ENCODE measurements at places on chromosomes 4 and X.
A peak's percentile ranks its signal among the peaks of the same experiment; 100 is the strongest.

- no peak for DNase-seq
Observed at GRCh38 chr4:153074486-153074885, 129.8 kb upstream of the TRIM2 start.

- DNase-seq: peak; percentile 22
Observed at GRCh38 chr4:3168029-3168428, 80.9 kb upstream of the MSANTD1 start.

- DNase-seq: no peak
Observed at GRCh38 chr4:139676913-139677585, 11.4 kb downstream of the MGST2 start.

GRCh38 chr4:60589425-60589824, 610.7 kb upstream of the ADGRL3 start:
- DNase-seq: no peak

DNA sequence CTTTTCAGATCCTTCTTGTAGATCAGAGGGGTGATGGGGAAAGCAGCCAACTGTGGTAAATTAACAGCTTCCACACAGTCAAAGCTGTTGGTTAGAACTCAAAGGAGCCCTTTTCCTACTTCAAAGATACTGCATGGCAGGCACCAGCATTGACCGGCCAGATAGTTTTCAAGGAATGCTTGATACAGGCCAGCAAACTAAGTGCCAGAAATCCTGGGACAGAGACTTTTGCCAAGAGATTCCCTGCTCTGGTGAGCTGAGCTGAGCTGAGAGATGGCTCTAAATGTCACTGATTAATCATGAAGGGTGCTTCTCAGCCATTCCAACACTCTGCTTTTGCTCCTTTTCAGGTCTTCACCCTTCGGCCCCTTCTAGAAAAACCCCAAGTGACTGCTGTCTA, 131.6 kb upstream of the MED14 start:
- DNase-seq: peak; percentile 45

DNA sequence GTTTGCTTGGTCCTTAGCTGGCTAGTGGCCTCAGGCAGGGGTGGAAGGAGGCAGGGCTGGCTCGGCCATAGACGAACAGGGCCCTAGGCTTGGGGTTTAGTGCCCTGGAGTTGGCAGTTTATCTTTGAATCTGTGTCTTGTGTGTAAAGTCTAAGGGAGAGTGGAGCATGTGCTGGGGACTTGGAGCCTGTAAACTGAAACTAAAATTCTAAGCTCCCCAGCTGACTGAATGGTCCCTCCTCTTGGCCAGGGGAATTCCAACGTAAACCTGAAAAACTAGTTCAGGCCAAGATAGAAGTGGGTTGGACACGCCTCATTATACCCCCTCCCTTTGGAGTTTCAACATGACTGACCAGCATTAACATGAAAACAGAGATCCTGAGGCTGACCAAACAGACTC, 46.1 kb upstream of the GPR78 start:
- no peak for DNase-seq

- no peak for DNase-seq
Observed at GRCh38 chr4:42719257-42719656, 62.4 kb upstream of the ATP8A1 start.

DNA sequence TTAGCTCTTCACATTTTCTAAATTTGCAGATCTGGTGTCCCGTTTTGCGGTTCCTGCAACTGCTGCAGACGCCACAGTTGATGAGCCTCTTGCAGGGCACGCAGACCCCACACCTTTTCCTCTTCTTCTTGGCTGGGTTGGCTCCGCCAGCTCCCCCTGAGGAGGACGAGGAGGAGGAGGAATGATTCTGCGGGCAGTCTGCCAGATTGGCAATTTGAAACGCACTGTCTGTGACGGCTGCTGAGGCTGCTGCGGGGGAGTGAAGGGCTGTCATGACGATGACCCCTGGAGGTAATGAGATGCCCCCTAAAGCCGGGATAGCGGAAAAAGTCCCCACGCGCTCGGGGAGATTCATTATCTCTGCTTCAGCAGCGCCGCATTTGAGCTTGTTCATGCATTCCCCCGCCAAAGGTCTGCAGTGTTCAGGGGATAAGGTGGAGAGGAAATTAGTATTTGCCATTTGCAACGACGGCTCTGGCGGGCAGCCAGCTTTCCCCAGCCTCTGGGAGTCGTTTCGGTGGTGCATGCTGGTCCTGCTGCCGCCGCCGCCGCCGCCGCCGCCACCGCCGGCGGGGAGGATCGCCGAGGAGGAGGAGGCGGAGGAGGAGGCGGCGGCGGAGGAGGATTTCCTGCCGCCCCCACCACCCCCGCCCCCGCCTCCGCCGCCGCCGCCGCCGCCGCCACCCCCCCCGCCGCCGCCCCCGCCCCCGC, 3.8 kb downstream of the CXXC4 start:
- peak; percentile 55 for DNase-seq

GRCh38 chr4:130722361-130722760, 1626.4 kb downstream of the C4orf33 start:
- peak; percentile 29 for DNase-seq

- DNase-seq: peak; percentile 30
Observed at GRCh38 chrX:107629540-107629909, 1.2 kb downstream of the PRPS1 start.

DNA sequence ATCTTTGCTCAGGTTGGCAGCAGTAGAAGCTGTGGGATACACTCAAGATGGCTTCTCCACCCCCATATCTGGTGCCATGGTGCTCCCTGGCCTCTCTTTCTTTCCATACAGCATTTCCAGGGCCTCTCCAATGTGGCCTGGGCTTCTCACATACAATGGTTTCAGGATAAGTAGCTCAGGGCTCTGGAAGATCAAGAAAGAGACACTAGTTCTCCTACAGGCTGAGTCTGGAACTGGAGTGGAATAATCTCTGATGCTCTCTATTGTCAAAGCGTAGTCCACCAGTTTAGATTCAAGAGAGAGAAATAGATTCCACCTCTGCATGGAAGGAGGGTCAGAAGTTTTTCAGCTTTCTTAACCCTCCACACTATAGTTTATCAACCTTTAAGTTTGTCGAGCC, 138.2 kb upstream of the AADAT start:
- DNase-seq: no peak

DNA sequence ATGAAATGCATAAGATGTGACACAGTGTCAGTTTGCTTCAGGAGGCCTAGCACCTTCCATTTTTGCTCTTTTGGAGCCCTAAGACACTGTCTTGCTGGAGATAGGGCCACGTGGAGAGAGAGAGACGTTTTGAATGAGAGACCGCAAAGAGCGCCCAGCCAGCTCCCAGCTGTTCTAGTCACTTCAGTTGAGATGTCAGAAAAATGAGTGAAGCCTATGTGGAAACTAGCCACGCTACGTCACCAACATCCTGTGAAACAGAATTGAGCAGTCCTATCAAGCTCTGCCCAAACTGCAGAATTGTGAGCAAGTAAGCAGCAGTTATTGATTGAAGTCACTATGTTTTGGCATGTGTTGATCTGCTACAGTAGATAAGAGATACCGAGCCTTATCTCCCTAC, 13.1 kb downstream of the GPR82 start:
- no peak for DNase-seq

DNA sequence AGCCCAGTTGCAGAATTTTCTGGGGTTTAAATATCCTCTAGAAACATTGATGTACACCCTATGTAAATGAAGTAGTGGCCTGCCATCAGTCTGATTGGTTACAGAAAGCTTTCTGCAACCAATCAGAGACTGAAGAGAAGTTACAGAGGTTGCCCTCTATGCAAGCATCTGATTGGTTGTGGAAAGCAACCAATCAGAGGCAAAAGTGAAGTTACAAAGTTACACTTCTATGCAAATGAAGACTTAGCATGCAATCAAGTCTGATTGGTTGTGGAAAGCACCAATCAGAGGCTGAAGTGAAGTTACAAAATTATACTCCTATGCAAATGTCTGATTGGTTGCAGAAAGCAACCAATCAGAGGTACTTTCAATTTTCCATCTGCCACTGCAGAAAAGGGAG, 51.9 kb upstream of the USP9X start:
- peak; percentile 18 for DNase-seq

DNA sequence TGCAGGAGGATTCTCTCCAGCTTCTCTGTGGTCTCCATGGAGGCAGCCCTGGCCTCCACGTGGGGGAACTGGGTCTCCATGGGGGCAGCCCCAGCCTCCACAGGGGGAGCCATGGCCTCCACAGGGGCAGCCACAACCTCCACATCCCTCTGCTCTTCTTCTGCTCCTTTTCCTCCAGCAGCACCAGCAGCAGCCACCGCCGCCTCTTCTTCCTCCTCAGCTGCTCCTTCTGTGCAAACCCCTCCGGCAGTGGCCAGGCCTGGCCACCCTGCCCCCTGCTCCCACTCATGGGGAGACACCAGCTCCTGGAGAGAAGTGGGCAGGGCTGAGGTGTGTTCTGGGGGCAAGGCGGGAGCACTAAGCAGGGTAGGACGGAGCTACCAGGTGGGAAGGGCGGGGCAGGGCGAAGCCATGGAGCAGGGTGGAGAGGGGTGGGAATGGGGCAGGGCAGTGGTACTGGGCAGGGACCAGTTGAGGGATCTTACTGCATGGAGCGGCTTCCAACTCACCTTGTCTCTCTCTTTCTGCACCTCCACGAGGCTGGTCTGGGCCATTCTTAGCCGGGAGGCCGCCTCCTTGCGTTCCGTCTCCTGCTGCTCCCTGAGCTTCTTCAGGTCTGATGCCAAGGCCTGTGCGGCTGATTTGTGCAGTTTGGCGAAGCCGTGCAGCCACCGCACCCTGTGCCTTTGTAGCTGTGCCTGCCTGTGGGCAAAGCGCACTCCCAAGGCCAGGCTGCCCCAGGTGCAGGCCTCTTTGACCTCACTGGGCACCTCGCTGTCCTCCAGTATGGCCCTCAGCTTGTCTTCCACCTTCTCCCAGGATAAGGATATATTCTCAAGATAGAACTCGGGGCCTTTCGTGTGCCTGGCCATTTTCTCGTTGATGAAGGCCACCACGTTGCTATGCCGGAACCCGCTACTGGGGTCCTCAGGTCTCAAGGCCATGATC, 766 bp downstream of the TEX13A start:
- no peak for DNase-seq

GRCh38 chrX:112844250-112844649, 3.6 kb upstream of the AMOT start:
- DNase-seq: no peak

DNA sequence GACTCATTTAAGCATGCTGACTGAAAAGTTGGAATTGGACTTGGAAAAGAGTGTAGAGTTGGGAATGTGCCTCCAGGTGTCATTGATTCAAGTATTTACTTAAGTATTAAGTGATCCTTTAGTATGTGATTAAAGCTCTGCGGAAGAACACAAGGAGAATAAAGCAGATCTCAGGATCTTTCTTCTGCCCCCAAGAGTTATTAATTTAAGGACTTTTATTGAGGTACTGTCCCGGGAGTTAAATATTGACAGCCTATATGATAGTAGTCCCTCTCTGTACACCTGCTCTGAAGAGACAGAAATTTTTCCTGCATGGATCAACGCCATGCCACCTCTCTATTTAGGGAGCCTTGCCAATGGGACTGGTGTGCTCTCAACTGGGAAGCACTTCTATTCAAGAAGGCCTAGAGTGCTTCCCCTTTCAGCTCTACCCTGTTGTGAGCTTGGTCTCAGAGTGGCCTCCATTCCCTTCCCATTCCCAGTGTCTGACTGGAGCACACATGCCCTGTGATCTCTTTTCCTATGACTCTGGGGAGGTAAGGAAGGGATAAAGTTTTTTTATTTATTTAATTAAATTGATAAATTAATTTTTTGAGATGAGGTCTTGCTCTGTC, 75.9 kb downstream of the SHISA3 start:
- no peak for DNase-seq

- peak; percentile 48 for DNase-seq
Observed at GRCh38 chrX:107025545-107025944, 25.5 kb upstream of the MORC4 start.

DNA sequence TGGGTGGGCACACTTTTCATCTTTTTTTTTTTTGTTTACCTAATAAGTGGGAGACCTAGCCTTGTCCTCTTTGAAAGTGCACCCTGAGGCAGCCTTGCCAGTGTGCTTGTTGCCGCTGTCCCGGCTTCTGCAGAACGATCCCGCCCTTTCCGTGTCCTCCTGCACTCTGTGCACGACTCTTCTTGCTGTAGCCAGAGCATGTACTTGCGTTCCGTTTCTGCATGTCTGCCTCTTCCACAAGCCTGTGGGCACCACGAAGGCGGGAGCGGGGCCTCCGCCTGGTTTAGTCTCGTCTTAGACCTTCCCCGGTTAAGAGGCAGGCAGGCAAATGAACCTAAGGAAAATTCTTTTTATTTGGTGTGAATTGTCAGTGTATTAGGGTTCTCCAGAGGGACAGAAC, 32.6 kb upstream of the TBC1D14 start:
- DNase-seq: no peak

DNA sequence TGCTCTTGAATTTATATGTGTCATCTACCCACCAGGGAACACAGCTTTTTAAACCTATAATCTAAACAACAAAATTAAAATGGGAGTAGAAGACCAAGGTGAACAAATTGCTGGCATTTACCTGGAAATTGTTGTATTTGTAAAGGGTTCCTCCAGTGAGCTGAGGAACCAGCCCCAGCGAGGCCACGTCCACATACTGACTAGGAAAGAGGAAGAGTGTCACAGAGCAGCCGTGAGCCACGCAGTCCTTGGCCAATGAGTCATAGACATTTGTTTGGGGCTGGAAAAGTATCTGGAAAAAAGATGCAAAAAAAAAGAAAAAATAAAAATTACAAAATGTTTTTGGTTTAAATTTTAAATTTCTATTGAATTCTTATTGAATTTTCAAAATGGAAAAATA, 58.7 kb downstream of the METTL14 start:
- no peak for DNase-seq

GRCh38 chr4:139808381-139808807, 142.8 kb downstream of the MGST2 start:
- no peak for DNase-seq

DNA sequence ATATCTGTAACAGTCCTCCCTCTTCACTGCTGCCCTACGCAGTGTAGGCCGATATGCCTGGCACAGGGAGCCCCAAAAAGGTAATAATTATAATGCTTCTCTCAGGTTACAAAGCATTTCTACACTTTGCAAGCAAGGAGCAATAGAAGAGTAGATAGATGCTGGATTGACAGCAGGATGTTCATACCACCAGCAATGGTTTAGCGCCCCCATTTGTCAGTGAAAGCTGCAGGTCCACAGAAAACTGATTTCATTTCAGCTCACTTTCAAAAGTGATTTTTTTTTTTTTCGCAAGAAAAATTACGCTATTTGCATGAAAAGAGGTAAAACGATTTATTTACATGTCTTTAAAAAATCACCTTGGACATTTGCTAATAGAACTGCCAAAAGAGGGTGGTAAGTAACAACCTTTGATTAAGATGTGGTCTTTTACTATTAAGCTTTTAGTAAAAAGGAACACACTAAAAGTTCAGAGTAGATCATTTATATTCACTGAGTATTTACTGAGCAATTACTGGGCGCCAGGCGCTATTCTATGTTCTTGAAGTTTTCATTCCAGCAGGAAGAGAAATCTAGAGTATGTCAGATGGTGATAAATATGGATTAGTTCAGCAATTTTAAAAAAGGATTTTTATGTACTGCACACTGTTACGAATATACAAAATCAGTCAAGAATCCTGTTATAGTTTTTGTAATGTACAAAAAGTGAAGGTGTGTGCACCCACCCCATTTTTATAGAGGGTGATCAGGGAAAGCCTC, 34.4 kb downstream of the HPF1 start:
- DNase-seq: peak; percentile 14

GRCh38 chr4:83536362-83537272, 709 bp downstream of the GPAT3 start:
- DNase-seq: no peak

GRCh38 chrX:42536286-42536685, 241.7 kb downstream of the PPP1R2C start:
- DNase-seq: no peak

GRCh38 chr4:13430834-13431568, 53.1 kb downstream of the RAB28 start:
- DNase-seq: no peak

- DNase-seq: peak; percentile 84
Observed at GRCh38 chrX:3271834-3272186, 74.6 kb downstream of the MXRA5 start.

Data from cardiac fibroblast (primary cell).